ENCODE measurements at places on chromosomes 2 and 18. TPM values are rescaled to one million over a fixed set of nuclear protein-coding genes. Genes with fewer than 3 reads are reported as not detected.

The VWA3B gene
- not detected for total RNA-seq

The AFF3 gene
- 113 TPM for total RNA-seq

The KCNG2 gene
- total RNA-seq: not detected

The C1GALT1C1L gene
- total RNA-seq: not detected

The EFR3B gene
- total RNA-seq: 2.4 TPM

The DSC1 gene
- total RNA-seq: not detected

The STPG4 gene
- total RNA-seq: 0.25 TPM

The MTIF2 gene
- 20.6 TPM for total RNA-seq

The C1QL2 gene
- total RNA-seq: not detected

The CPO gene
- not detected for total RNA-seq

The IL1F10 gene
- not detected for total RNA-seq

The SLC8A1 gene
- total RNA-seq: 50.4 TPM

The CERKL gene
- total RNA-seq: not detected

The EHD3 gene
- total RNA-seq: 29.9 TPM

The C18orf54 gene
- 3.7 TPM for total RNA-seq

The SKOR2 gene
- total RNA-seq: not detected

The EPAS1 gene
- total RNA-seq: 122 TPM

The KATNAL2 gene
- total RNA-seq: 9.3 TPM

The DAW1 gene
- 0.65 TPM for total RNA-seq

The SRD5A2 gene
- total RNA-seq: not detected

The DSG3 gene
- total RNA-seq: not detected

The SLC16A14 gene
- 4.9 TPM for total RNA-seq

The GPR45 gene
- total RNA-seq: not detected

The SLC30A3 gene
- total RNA-seq: 0.17 TPM

The CFAP65 gene
- total RNA-seq: not detected

The SPATA3 gene
- total RNA-seq: not detected

The CNGA3 gene
- total RNA-seq: not detected

The MBP gene
- 15.9 TPM for total RNA-seq

The PTPRN gene
- total RNA-seq: 0.67 TPM

The KCNE4 gene
- 22.3 TPM for total RNA-seq

The PID1 gene
- 1.8 TPM for total RNA-seq

The SSB gene
- 95.1 TPM for total RNA-seq

The RNU2-63P gene
- total RNA-seq: 2.7 TPM

The GPR39 gene
- not detected for total RNA-seq

The SIX3 gene
- total RNA-seq: not detected

The TEX44 gene
- total RNA-seq: not detected

The ITM2C gene
- 114 TPM for total RNA-seq

The SP100 gene
- 57.6 TPM for total RNA-seq

The ARHGAP25 gene
- 0.50 TPM for total RNA-seq

The NXPH2 gene
- total RNA-seq: not detected

The CCDC141 gene
- not detected for total RNA-seq

The ANKRD30B gene
- not detected for total RNA-seq

The SERPINB3 gene
- not detected for total RNA-seq

The DIPK1C gene
- not detected for total RNA-seq

Measured in chondrocyte (in vitro differentiated cells).